Activated CD4-positive, alpha-beta T cell treated with anti-CD3 and anti-CD28 coated beads, Interleukin-2, Interleukin-6, amounts not matched to agents 100 ng/mL and 50 ng/mL, durations not matched to agents 16 hours and 8 hours (primary cell): ENCODE measurements at places on chromosomes 2 and 18.
A peak's percentile ranks its signal among the peaks of the same experiment; 100 is the strongest.

GRCh38 chr2:194822657-194823056, 834.4 kb upstream of the SLC39A10 start:
- no peak for DNase-seq

DNA sequence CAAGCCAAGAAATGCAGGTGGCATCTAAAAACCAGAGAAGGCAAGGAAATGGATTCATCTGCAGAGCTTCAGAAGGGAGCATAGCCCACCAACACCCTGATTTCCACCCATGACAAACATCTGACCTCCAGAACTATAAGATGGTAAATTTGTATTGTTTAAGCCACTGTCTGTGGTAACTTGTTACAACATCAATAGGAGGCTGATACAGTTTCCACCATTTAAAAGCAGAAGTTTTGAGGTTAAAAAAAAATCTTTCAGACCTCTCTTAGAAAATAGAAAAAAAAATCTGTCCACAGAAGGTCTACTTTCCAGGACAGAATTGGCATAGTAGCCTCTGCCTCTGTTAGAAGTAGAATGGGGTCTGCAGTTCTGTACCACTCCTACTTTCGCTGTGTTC, 37.2 kb downstream of the SLC40A1 start:
- no peak for DNase-seq

DNA sequence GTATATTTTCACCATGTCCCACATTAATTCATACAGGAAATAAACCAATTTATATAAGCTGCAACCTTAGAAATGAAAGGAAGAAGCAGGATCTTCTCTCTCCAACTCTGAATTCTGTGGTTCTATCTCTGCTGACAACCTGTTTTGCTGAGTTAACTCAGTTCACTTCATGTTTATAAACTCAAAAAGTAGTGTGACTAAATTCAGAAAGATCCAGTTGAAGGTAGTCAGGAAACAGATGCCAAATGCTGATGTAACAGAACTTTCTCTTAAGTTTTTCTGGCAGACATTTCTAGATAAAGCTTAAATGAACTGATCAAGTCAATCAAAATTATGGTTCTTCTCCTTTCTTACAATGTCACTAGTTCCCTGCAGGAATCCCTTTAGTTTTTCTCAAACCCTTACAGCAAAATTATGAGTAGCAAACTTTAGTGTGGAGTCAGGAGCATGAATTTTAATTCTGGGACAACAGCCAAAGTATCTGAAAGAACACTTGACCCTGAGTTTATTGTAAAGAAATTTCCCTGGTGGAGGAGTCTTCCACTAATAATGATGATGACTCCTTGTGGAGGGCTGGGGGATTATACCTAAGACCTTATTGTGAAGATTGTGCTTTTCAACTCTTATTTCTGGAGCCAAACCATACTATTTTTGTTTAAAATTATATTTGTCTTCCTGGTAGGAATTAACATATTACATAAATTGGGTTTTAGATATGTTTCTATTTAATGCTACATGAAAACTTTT, 216.9 kb downstream of the MYO3B start:
- no peak for DNase-seq

DNA sequence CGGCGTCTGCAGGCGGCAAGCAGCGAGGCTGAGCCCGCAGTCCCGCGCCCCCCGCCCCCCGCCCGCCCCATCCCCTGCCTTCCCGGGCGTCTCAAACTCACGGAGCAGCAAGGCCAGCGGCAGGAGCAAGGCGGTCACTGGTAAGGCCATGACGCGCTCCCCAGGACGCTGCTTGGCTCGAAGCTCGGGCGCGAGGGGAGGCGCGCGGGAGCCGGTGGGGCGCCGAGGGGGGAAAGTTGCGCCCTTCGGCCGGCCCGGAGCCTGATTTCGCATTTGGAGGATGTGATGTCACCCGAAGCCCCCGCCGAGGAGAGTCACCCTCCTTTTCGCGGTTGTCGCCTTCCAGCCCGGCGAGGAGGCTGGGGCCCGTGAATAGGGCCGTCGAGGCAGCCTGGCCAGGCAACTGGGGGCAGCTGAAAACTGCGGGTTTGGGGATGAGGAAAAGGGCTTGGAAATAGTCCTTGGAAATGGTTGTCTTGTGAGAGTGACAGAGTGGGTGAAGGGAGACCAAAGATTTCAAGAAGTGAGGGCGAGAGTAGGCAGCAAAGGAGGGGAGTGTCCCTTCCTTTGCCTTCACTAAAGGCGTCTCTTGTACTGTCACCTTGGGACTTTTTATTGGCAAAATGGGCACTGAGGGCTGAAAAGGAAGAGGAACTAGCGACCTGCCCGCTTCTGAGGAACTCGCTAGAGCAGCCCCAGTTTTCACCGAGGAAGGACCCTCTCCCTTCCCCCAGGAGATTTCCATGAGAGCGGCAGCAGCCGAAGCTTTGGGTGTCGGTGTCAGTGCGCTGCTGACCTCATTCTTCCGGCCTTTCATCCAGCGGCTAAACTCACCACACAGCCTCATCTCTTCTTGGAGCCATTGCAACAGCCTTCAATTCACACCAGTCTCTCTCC, at the start of gene CD8A:
Gene CD8A (minus strand): TSS at position 238 of the 897 bp plus-strand sequence. CDS start 88 bp downstream, at position 150.
- peak; percentile 16 for DNase-seq

GRCh38 chr18:23619388-23619881, 33.1 kb upstream of the NPC1 start:
- peak; percentile 5 for DNase-seq

- DNase-seq, result no peak
Measured at GRCh38 chr2:199818754-199819153, 32.2 kb downstream of the FTCDNL1 start.

GRCh38 chr18:13389491-13390131, 171.1 kb downstream of the LDLRAD4 start:
- no peak for DNase-seq

GRCh38 chr2:40690036-40690435, 238.1 kb upstream of the SLC8A1 start:
- DNase-seq, result no peak

DNA sequence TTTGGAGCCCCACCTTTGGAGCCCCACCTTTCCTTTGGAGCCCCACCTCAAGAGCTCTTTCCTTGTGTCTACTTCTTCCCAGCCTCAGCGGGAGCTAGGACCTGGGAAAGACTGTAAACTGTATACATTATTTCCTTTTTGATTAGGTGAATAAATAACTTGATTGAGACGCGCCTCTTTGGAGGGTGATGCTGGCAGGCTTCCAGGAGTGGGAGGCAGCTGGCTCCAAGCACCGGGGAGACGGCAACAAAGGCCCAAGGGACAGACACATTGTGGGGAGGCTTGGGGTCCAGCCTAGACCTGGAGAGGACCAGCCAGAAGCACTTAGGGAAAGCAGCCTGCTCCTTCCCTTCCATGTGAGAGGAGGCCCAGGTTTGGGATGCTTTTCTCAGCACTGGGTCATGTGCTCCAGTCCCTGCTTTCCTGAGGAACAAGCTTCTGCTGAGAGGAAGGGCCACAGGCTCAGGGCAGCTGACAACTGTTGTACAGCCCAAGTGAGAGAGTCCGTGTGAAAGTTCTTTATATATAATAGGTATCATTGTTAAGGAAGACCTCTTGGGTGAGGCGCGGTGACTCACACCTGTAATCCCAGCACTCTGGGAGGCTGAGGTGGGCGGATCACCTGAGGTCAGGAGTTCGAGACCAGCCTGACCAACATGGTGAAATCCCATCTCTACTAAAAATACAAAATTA, 297.2 kb upstream of the SLC14A2 start:
- no peak for DNase-seq

GRCh38 chr18:3494245-3494526, 44.2 kb downstream of the TGIF1 start:
- DNase-seq, result no peak

GRCh38 chr18:23401400-23402347, 51.4 kb upstream of the RIOK3 start:
- no peak for DNase-seq

- DNase-seq, result peak; percentile 81
Measured at GRCh38 chr2:160109939-160110673, 47.7 kb upstream of the PLA2R1 start.

DNA sequence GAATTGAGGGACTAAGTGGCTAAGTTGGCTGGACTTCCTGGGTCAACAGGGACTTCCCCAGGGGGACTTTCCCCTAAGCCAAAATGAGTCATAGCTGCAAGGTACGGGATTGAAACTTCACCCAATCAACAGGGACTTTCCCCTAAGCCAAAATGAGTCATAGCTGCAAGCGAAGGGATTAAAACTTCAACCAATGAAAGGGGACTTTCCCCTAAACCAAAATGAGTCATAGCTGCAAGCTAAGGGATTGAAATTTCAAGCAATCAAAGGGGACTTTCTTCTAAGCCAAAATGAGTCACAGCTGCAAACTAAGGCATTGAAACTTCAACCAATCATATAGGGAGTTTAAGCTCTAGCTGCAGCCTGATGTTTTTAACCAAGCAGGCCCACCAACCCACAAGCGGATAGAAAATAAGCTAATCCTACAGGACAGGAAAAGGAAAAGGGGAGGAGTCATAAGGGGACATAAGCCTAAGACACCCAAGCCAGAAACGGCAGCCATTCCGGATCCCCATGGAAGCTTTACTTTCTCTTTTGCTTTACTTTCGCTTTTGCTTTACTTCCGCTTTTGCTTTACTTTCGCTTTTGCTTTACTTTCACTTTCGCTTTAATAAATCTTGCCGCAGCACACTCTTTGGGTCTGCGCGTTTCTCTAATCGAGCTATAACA, 1375.4 kb upstream of the CELF4 start:
- peak; percentile 89 for DNase-seq

DNA sequence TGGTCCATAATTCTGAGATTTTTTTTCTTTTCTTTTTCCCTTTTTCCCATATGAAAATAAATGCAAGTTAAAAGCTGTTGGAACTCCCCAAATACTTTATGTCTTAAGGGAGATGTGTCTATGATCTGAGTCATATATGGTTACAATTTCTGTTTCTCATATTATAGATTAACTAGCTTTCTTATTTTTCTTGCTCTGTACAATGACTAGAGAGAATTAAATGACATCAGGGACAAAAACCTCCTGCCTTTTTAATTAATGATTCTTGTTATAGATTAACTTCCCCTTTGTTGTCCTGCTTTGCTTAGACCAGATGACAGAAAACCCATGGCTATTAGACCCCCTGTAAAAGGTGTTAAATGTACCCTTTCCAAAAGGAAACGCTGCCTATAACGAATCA, 643.9 kb upstream of the NXPH2 start:
- DNase-seq, result no peak

DNA sequence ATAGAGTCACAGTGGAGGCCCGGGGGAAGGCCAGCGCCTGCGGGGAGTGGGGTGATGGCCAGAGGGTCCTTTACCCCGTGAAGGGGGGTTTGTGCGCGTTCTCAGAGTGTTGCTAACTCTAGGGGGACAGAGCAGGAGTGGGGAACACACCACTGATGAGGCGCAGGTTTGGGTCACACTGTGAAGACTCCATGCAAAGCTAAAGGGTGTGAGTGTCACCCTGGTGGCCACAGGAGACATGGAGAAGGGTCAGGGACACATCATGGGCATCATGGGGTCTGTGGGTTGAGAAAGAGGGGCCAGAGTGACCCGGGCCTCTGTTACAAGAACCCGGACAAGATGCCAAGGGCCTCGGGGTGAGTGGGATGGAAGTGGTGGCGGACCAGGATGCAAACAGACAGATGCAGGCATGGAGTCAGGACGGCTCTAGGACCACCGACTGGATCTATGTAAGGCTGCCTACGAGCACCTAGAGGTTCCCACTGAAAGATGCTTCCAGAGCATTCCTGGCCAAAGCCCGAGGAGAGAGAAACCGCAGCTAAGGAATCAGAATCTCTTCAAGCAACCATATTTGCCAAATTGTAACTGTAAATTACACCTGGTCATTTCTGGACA, 84.3 kb downstream of the PXDN start:
- no peak for DNase-seq

GRCh38 chr2:128425731-128426620, 107.3 kb upstream of the HS6ST1 start:
- no peak for DNase-seq

DNA sequence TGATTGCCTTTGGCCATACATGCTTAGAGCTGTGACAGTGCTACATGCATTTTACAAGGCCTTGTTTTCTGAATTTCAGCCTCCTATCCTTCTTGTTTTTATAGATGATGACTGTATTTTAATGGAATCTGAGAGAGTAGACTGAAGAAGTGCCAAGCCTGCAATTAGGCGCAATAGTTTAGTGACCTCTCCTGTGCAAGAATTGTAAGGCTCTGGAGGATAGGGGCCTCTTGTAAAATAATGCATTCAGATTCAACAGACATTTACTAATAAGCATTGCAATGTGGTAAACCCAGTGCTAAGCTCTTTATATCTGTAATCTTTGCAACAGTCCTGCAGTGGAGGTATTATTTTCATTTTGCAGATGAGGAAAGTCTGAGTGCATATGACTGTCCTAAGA, 105.5 kb downstream of the TDRD15 start:
- DNase-seq, result no peak

DNA sequence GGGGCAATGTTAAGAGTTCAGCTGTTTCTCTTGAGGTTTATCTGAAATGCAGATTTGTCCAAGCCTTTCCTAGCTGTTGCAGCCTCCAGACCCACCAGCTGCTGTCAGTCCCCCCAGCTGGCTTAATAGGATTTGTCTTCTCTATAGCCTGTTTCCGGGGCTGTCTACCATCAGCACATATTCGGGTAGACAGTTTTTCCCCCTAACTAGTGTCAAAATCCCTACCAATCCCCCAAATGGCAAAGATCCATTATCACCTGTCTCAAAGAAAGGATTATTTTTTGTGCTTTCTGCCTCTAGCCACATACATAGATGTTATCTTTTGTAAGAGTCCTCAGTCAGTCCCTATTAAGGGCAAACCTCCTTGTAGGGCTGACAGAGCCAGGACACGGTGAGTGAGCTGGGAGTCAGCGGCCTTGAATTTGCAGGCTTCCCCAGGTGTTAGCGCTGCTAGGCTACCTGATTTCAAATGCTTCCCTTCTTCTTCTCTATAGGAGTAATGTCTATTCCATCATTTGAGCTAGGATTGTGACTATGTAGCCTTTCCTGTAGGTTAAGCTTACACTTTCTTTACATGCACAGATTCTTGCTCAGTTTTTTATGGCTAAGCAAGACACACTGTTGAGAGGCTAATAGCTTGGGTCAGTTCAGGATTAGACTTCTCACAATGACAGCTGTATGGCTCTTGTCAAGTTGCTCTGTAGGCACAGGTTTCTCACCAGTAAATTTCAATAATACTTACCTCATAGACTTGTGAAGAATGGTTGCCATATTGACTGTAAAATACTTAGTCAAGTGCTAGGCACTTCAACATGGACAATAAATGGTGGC, 171.1 kb upstream of the UNC80 start:
- DNase-seq, result no peak

DNA sequence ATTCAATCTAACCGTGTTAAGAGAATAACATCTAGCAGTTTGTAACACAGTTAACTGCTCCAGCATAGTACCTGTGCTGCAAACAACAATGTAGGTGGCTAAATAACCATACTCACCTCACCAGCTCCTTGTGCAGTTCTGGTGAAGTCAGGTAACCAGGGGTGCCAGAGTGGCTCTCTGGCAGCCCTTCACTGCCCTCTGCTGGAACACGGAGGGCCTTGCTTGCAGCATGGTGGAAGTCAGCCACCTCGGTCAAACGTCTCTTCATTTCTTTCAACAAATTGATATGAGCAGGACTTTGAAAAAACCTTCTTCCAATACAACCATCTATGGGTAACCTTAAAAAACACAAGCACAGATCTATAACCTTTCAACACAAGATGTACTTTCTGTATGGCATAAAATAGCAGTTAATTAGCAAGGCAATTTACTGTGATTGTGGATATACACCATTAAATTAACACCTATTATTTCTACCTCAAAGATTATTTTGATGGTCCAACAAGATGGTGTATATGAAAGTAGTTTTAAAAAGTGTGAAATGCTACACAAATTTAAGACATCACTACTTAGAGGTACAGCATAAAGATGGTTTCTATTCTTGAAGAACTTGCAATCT, 56.6 kb downstream of the EPG5 start:
- peak; percentile 68 for DNase-seq

GRCh38 chr2:3131636-3132326, 245.8 kb downstream of the EIPR1 start:
- DNase-seq, result no peak
